ENCODE measurements at places on chromosomes 11 and 22.

GRCh38 chr11:13921545-13921944 is 41.0 kb upstream of the SPON1 start:
- no peak for DNase-seq

GRCh38 chr11:107677924-107678631 is 33.8 kb downstream of the SLN start:
- DNase-seq: no peak

GRCh38 chr11:128133501-128133900 is 453.9 kb downstream of the ETS1 start:
- no peak for DNase-seq

- no peak for DNase-seq
Observed at GRCh38 chr11:1854949-1855885, 2.3 kb downstream of the LSP1 start.

GRCh38 chr11:12433571-12434324 is 56.4 kb downstream of the PARVA start:
- no peak for DNase-seq

DNA sequence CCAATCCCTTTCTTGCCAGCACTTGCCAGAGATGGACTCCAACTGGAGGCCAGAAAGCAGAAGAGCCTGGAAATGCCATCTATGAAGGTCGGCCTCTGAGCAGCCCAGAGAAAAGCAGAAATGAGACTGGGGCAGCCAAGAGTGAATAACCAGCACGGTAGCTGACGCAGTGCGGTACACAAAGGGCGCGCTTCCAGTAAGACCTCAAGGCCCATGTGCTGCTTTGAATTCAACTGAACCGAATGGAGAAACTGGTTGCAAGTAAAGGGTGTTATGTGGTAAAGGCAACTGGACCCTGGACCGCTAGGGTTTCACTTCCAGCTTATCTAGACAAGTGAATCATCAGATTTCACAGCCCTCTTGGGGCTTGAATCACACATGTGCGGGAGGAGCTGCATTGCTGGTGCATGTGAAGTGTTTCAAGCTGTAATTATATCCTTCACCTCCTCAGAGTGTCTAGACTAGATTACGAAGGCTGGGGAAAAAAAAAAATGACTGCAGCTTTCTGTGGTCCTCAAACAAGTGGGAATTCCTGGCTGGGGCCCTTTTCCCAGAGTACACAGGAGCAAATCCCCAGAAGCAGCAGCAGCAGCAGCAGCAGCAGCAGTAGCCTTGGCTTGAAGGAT is 128.9 kb downstream of the CCDC34 start:
- DNase-seq: no peak

DNA sequence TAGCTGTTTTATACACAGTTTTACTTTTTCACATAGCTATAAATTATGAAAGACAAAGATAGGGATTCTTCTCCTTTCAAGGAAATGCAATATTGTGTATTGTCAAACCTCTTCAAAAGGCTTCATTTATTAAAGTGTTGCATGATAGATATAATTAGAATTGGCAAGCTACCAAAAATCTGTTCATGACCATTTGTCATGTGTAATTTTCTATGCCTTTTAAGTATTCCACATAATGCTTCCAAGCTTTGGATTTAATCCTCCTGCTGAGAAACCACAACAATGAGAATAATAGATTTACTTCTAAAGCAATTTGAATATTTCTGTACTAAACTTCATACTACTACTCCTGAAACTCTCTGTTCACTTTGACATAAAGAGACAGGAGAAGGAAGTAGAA is 403.2 kb upstream of the CCDC179 start:
- no peak for DNase-seq

DNA sequence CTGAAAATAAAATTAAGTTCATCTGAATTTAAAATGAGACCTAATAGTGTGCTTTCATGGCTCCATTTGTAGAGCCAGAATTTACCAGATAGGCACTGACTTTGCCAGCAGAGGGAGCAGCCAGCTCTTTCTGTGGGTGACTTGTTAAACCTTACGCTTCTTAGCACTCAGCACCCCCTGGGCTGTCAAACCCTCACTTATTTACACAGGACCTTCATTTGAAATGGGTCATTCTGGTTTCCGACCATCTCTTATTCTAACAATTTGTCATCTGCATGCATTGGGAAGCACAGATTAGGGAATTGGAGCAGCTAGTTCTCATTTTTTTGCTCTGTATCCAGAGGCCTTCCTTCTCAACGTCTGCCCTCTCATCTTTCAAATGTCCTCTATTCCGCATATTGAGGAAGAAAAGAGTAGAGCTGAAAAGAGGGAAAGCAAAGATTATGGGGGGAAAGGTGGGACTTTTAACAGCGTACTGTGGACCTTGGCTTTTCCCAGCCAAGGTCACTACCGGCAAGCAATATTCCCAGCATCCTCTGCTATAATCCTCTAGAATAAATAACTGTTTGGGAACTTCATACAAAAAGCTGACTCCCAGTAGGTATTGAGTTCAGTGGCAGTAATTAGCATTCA is 3.1 kb downstream of the ASRGL1 start:
- DNase-seq: peak; percentile 32

DNA sequence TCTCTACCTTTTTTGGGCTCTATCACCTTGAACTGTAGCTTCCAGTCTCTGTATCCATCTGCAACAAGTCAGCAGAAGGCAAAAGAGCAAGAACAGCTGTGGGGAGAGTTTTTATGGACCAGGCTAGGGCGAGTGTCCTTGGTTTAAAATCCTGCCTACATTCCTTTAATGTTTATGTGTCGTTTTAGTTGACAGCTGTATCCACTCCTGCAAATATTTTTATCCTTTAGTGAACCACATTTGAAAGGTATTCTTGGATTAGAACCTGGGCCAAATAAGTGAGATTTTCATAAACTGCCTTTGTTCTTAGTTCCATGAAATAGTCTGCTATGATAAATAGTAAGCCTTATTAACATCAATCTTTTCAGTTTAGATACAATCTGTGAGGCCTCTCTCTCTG is 712.2 kb downstream of the ETS1 start:
- DNase-seq: no peak

- no peak for DNase-seq
Observed at GRCh38 chr11:110715541-110715940, 3.3 kb upstream of the ARHGAP20 start.

GRCh38 chr11:14861680-14862079 is 30.4 kb downstream of the CYP2R1 start:
- DNase-seq: no peak

- DNase-seq: no peak
Observed at GRCh38 chr22:39392341-39392948, 7.1 kb upstream of the TAB1 start.

GRCh38 chr22:50563413-50564160 is 868 bp upstream of the SYCE3 start:
- DNase-seq: no peak

DNA sequence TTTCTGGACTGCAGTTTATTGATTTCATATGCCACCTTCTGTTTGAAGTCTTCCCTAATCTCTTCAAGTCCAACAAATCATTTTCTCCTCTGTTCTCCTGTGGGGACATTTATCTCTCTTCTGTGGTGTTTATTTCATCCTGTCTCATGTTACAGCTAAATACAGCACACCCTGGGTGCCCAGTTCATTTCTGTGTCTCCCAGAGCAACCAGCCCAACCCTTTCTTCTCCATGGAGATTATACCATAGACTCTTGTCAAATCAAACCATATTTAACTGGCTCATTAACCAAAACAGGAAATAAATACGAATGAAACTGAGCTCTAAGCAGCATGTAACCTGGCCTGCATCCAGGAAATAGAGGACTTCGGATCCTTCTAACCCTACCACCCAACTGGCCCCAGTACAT is at the start of gene MS4A8:
TSS of gene MS4A8 (plus strand) at position 329 of the 408 bp plus-strand sequence. CDS start 1,249 bp downstream, outside the sequence.
- no peak for DNase-seq

GRCh38 chr11:134140961-134141490 is 72.2 kb downstream of the JAM3 start:
- no peak for DNase-seq

DNA sequence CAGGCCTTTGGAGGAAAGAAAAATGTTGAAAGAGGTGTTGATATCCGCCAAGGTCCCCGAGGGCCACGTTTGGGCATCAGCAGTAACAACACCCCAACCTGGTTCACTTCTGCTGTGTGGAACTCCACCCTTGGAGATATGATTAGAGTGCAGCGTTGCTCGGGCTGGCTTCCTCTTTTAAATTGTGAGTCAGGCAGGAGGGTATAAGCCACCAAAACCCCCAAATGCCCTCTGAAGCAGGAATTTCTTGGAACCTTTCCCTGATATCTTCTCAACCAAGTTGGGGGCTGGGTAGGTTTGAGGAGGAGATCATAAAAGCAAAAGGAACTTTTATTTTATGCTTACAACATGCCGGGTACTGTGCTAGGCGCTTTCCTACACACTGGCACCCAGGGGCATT is 6.4 kb upstream of the C11orf96 start:
- no peak for DNase-seq

GRCh38 chr22:49678137-49678841 is 149.4 kb downstream of the BRD1 start:
- no peak for DNase-seq

- no peak for DNase-seq
Observed at GRCh38 chr11:11211888-11212287, 141.2 kb downstream of the CSNK2A3 start.

DNA sequence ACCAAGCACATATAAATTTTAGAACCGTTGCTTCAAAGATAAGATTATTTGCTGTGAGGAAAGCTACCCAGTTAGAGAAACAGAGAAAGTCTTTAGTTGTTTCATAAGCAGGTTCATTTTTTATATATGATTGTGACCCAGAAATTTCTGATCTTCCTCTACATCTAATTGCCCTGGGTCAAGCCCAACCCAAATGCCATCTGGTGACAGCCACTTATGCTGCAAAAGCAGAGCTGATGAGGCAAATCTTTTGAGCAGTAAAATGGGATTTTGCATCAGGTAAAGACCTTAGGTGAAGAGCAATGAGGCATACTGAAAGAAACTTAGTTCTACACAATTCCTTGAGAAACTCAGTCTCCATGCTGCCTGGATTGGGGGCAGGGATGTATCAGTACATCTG is 28.0 kb downstream of the SYT9 start:
- no peak for DNase-seq

- no peak for DNase-seq
Observed at GRCh38 chr22:46560696-46561295, 23.4 kb upstream of the CELSR1 start.

- DNase-seq: no peak
Observed at GRCh38 chr11:71065841-71066240, 186.5 kb downstream of the SHANK2 start.

GRCh38 chr11:114082415-114082748 is 22.9 kb downstream of the ZBTB16 start:
- DNase-seq: no peak

- no peak for DNase-seq
Observed at GRCh38 chr22:29478326-29479276, 1.4 kb upstream of the NEFH start.

DNA sequence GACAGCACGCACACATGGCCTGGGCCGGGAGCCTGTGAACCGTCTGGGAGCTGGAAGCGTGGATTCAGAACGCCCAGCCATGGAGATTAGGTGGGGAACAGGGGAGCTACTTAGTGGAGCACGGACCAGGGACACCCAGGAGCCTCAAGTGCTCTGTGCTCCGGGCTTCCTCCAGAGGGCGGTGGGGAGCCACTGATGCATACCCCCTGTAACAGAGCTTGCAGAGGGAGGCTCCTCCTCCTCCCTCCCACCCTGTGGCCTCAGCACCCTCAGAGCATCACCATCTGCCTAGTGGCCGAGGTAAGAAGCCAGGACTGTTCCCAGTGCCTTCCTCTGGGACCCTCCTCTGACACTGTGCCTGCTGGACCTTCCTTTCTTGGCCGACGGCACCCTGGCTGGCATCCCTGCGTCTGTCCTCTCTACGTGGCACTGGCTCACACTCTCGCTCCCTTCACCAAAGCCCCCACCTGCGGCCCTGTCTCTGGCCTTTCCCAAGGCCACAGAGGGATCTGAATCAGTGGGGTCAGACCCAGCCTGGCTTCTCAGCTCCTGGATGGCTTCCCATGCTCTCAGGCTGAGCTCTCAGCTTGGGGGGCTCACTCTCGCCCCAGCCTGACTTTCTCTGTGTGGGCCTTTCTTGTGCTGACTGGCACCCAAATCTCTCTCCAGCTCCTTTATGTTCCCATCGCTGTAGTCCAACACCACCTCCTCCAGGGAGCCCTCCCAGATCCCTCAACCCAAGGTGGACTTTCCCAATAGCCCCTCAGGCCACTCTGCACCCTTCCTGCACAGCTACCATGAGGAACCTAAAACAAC is 780.9 kb downstream of the BRD1 start:
- no peak for DNase-seq

GRCh38 chr22:45804986-45805325 is 133.3 kb downstream of the ATXN10 start:
- DNase-seq: no peak

GRCh38 chr11:134846328-134847082 is 434.5 kb upstream of the B3GAT1 start:
- no peak for DNase-seq

DNA sequence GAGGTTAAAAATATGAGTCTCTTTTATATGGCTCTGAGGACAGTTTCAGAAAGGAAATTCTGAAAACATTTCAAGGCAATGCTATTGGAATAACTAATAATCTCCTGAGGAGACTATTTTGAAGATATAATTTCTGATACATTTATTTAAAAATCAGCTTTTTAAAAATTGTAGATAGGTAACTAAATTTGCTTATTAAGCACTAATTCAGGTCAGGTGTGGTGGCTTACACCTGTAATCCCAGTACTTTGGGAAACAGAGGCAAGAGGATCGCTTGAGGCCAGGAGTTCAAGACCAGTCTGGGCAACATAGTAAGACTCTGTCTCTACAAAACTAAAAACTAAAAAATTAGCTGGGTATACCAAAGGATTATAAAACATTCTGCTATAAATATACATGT is 17.0 kb downstream of the ZDHHC13 start:
- no peak for DNase-seq

DNA sequence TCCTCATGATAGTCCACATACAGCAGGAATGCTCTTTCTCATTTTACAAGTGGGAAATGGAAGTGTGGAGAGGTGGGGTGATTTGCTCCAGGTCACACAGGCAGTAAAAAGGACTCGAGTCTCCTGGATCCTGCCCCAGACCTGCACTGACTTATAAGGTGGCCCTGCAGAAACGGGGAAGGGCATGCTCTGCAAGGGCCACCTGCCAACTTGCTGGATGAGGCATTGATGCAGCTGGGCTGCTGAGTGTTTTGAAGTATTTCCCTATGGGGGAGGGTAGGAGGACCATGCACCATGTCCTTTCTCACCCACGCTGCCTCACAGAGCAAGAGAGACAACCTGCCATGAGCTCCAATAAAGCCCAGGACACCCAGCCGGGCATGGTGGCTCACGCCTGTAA is 36.9 kb downstream of the OR6Q1 start:
- DNase-seq: no peak

GRCh38 chr11:100683126-100683525 is 4.0 kb upstream of the ARHGAP42 start:
- DNase-seq: no peak
